ENCODE measurements at places on chromosomes 16 and 17.

GRCh38 chr17:11580677-11581076, 17.6 kb upstream of the DNAH9 start:
- no peak for DNase-seq

DNA sequence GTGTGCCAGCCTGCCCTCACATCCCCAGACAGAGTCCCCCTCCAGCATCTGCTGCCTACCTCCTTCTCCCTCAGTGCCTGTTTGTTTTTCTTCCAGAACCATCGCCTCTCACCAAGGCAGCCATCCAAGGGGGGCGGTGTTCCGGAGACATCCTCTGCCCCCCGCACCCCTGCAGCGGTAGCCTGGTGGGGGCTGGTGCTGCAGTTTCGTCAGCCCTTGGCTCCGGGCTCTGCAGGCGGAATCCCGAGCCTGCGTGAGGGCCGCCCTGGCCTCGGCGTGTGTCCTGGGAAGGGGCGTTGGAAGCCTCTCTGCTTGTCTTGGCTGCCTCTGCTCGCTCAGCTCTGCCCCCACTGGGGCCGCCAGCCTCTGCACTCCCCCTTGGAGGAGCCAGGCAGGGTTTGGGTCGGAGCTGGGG, 126.0 kb upstream of the CIBAR2 start:
- peak; percentile 95 for DNase-seq

GRCh38 chr17:71338396-71338795, 782.4 kb upstream of the SOX9 start:
- DNase-seq: peak; percentile 53

DNA sequence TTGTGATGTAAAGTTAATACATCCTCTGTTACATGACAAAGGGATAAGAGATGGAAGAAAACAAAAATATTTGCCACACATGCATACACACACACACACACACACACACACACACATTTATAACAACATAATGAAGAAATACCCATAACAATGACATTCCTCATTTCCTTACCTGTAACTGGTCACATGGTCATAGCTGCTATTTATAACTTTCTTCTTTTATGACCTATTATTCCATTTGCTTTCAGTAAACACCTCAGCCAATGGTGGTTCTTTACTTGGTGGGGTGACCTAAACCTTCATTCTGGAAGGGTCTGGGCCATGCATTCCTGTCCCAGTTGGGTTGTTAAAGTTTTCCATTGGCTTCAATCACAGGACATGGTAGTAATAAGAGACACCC, 5.3 kb downstream of the MT2A start:
- no peak for DNase-seq

GRCh38 chr16:54070789-54071343, 215.7 kb downstream of the IRX3 start:
- DNase-seq: no peak

DNA sequence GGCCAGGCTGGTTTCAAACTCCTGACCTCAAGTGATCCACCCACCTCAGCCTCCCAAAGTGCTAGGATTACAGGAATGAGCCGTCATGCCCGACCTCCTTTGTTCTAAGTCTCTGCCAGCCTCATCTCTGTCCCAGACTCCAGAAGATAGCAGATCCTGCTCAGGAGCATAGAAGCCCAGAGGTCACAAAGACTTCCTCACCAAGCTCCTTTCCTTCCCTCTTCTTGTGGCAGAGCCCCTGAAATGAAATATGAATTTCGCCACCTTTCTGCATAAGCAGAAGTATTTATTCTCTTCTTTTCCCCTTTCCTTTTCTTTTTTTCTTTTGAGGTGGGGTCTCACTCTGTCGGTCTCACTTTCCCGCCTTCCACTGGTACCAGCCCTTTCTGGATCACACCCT, 11.5 kb upstream of the PIPOX start:
- DNase-seq: no peak

- no peak for DNase-seq
Measured at GRCh38 chr16:2925951-2926649, 14.4 kb downstream of the FLYWCH1 start.

DNA sequence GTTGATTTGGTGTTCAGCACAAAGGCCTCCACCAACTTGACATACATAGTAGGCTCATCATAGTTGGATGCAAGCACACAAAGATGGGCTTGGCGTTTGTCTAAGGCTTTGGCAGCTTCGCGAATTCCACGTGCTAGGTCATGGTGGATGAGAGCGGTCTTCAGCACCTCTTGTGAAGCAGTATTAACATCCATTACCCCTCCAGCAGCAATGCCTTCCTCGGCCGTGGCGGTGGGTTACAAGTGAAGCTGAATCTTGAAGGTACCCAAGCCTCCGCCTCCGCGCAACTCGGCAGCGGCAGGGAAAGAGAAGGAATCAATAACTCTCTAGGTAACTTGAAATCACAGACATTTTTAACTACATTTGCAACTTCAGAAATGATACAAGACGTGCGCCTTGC, 1.1 kb upstream of the PELP1 start:
- DNase-seq: no peak

DNA sequence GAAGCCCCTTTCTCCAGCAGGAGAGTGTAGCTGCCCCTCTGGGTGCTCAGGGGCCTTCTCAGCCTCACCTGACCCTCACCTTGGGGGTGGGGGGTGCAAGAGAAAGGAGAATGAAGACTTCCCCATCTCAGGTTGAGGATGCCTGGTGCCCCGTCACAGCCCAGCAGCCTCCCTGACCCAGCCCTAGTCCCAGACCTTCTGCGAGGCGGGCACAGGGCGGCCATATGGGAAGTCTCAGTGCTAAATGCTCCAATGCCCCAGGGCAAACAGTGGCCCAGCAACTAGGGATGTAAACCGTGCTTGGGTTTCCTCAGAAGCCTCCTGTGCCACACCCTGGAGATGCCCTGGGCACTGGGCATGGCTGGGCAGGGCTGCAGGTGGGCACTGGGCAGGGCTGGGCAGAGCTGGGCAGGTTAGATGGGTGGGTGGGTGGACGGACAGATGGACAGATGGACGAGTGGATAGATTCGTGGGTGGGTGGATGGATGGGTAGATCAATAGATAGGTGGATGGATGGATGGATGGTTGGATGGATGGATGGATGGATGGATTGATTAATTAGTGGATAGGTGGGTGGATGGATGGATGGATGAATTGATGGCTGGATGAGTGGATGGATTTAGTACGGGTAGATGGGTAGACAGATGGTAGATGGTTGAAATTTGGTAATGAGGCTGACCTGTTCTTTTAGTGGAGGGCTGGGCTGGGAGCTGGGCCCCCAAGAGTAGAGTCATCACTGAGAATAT, 16.8 kb downstream of the TPSD1 start:
- DNase-seq: no peak

DNA sequence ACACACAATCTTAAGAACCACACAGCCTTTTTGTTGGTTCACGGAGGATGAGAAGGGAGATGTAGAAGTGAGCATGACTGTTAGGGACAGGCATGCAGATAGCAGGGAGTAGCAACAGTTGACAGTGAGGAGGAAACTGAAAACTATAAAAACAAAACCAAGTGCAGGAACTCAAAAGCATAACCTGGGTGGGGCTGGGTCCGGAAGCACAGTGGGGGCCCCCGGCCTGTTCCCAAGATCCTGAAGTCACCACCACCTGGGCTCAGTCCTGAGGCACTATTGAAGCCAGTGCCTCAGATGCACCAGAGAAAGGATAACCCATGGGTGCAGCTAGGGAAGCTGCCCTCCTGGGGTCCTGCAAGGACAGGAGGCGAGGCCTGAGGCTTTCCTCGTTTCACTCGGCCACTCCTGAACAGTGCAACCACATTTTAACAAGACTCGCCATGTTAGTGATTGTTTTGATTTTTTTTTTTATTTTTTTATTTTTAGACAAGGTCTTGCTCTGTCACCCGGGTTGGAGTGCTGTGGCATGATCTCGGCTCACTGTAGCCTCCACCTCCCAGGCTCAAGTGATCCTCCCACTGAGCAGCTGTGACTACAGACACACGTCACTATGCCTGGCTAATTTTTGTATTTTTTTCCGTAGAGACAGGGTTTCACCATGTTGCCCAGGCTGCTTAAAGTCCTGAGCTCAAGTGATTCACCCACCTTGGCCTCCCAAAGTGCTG, 27.7 kb upstream of the CBX4 start:
- no peak for DNase-seq

- DNase-seq: no peak
Measured at GRCh38 chr17:51770027-51770759, 388.3 kb downstream of the CA10 start.

DNA sequence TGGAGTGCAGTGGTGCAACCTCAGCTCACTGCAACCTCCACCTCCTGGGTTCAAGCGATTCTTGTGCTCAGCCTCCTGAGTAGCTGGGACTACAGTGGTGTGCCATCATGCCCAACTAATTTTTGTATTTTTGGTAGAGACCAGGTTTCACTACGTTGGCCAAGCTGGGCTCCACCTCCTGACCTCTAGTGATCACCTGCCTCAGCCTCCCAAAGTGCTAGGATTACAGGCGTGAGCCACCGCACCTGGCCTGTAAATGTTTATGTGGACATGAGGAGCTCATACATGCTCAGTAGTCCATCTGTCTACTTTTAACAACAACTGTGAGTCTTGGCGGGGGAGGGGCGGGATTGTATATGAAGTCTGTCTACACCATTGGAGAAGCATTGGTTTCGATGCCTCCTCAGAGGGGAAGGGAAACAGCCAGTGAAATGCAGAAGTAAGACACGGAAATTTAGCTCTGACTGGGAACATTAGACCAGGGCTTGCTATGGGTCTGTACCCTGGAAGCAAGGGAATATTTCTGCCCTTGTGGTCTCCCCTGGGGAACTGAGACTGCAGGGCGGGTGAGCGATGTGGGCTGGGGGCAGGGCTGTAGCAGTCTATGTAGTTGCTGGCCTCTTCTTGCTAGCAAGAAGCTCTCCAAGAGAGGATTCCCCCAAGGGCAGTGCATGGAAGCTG, 9.3 kb downstream of the NUBP1 start:
- DNase-seq: no peak

- no peak for DNase-seq
Measured at GRCh38 chr17:17356931-17357270, 53.7 kb downstream of the NT5M start.

DNA sequence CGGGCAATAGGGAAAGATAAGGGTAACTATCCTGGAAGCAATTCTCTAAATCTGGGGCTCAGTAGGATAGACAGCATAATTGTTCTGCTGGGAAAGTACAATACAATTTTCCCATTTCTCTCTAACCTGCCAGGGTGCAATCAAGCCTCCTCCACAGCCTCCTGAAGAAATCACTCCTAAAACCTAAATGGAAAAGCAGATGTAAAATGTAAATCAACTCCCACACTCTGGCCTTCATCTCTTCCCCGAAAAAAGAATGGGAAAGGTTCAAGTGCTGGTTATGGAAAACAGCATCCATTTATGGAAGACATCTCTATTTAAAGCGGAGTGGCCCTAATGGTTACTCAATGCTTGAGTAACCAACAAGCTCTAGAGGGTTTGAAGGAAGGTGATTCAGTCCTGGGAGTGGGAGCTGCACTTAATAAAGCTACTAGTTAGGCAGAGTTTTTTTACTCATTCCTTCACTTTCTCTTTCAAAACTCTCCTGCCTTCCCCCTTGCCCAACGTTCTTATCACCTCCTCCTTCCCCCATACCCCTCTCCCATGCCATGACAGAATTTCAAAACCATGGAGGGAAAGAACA, 5.1 kb downstream of the MMD start:
- no peak for DNase-seq

DNA sequence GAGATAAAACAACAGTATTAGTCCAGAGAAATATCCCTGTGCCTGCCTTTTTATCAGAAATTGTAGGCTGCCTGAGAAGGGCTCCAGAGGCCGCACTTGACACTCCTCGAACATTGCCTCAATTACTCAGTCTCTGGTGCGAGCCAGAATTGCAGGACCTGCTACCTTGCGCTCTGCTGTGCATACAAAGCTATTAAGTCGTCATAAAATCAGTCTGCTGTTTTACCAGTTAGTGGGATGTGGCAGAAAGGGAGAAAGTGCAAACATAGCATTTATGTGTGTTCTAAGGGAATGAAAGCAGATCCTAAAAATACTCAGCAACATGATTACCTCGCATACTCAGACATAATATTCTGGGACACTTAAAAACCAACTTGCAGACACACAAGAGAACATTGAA, 70.6 kb downstream of the TMC6 start:
- no peak for DNase-seq

DNA sequence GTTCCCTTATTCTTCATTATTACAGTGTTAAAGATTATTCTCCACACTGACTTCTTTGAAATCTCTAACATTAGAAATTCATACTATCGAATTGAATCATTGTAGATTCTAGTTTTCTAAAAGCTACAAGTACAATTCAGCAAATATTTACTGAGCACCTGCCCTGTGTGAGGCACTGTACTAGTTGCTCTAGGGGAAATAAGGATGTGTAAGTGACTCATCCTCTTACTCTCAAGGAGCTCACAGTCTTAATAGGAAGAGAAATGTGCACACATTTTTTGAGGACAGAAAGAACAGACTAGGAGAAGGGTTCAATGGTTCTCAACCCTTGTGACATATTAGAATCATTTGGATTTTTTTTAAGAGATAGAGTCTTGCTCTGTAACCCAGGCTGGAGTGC, 7.7 kb upstream of the SLFN12L start:
- no peak for DNase-seq

GRCh38 chr16:1275791-1276579, 20.1 kb downstream of the TPSD1 start:
- no peak for DNase-seq

- DNase-seq: peak; percentile 28
Measured at GRCh38 chr17:7323731-7324437, 5.3 kb downstream of the NEURL4 start.

DNA sequence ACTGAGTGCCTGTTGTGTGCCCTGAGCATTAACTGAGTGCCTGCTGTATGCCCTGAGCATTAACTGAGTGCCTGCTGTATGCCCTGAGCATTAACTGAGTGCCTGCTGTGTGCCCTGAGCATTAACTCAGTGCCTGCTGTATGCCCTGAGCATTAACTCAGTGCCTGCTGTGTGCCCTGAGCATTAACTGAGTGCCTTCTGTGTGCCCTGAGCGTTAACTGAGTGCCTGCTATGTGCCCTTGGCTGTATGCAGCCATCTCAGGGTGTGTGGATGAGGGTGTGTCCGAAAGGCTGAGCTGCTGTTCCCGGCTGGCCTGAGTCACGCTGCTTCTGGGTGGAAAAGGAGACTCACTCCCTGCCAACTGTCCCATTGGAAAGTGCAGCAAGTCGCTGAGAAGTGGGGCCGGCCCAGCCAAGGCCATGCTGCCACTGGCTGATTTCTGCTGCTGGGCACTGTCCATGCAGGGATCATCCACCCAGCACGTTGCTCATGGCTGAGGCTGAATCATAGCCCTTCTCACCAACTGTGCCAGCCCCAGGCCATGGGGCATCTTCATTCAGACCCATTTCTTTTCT, 113.8 kb downstream of the OR1D5 start:
- no peak for DNase-seq

- DNase-seq: no peak
Measured at GRCh38 chr17:33870936-33871335, 384.1 kb upstream of the CCL2 start.

GRCh38 chr16:72241930-72242329, 70.0 kb upstream of the PMFBP1 start:
- peak; percentile 61 for DNase-seq

All from fibroblast of skin of right quadriceps (primary cell).